Activated CD4-positive, alpha-beta T cell treated with anti-CD3 and anti-CD28 coated beads, Interleukin-2, amount 50 U/mL, for 4 hours (primary cell): ENCODE measurements at places on chromosomes 7 and 10.

- DNase-seq, result no peak
Measured at GRCh38 chr7:35522697-35523096, 172.2 kb downstream of the HERPUD2 start.

GRCh38 chr7:25913598-25914224 is 238.3 kb upstream of the NFE2L3 start:
- no peak for DNase-seq

DNA sequence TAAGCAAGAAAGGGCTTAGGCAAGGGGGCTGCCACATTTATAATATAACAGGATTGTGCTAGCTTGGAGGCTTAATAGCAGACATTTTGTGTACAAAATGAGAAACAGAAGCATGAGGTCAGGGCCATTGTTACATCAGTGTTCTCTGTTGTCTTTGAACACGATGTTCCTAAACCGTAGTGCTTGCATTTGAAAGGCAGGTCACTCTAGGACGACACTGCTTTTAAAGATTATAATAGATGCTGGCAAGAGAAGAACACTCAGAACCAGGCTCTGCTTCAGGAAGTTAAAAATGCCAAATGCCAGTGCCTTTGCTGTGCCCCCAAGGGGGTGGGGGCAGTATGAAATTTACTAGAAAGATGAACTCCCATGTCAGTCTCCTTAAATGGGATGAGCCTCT is 91.1 kb downstream of the SORCS3 start:
- DNase-seq, result no peak

GRCh38 chr7:45044338-45044737 is 44.3 kb downstream of the CCM2 start:
- no peak for DNase-seq

DNA sequence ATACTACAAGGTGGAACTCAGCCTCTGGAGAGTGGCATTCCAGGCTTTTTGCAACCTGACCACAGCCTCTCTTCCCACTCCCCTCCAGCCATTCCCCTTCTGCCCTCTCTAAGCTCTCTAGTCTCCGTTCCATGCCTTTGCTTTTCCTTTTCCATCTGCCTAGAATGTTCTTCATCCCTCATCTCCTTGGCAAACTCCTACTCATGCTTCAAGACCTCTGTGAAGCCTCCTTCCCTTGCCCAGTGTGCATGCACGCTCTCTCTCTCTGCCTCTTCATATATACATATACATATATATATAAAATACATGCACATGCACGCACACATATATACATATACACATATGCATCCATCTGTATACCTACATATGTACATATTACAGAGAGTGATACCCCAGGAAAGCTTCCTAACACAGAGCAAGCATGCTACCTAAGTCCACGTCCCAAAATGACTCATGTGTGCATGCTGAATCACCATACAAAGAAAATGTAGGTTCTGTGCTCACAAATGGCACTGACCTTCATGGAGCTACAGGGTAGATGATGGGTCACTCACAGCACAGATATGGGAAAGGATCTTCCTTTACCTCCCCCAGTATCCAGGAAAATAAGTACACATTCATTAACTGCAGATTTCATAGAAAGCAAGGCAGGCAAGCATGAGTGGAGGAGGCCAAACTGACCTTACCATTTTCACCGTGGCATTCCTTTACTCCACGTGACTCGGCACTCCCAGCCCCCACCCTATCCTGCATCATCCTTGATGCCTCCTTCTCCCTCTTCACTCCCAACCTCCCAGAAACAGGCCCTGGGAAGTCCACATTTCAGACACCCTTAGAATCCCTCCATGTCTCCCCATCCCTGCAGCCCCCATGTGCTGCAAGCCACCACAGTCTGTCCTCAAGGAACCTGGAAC is 238.4 kb upstream of the ZMIZ1 start:
- DNase-seq, result no peak

DNA sequence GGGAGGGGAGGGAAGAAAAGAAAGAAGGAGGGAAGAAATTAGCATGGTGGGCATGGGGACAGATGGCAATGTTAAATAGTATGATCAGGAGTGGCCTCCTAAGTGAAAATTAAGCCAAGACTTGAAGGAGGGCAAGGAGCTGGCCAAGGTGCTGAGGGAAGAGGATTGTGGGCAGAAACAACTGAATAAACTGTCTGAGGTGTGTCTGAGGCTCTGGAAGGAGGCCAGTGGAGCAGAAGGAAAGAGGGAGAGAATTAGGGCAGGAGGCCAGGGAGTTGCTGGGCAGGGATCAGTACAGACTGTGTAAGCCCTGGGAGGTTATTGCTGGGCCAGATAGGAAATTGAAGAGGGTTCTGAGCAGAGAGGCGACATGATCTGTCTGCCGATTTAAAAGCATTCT is 40.6 kb upstream of the VKORC1L1 start:
- no peak for DNase-seq

DNA sequence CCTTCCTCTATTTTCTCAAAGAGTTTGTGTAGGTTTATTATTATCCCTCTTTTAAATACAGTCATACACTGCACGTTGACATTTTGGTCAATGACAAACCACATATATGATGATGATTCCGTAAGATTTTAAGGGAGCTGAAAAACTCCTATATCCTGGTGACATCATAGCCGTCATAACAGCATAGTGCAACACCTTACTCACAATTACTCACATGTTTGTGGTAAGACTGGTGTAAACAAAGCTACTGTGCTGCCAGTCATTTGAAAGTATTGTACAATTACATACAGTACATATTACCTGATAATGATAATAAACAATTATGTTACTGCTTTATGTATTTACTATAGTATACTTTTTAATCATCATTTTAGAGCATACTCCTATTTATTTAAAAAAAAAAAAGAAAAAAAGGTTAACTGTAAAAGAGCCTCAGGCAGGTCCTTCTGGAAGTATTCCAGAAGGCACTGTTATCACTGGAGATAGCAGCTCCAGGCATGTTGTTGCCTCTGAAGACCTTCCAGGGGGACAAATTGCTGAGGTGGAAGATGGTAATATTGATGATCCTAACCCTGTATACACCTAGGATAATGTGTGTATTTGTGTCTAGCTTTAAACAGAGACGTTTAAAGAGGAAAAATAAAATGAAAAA is 123.3 kb upstream of the CDK1 start:
- no peak for DNase-seq

DNA sequence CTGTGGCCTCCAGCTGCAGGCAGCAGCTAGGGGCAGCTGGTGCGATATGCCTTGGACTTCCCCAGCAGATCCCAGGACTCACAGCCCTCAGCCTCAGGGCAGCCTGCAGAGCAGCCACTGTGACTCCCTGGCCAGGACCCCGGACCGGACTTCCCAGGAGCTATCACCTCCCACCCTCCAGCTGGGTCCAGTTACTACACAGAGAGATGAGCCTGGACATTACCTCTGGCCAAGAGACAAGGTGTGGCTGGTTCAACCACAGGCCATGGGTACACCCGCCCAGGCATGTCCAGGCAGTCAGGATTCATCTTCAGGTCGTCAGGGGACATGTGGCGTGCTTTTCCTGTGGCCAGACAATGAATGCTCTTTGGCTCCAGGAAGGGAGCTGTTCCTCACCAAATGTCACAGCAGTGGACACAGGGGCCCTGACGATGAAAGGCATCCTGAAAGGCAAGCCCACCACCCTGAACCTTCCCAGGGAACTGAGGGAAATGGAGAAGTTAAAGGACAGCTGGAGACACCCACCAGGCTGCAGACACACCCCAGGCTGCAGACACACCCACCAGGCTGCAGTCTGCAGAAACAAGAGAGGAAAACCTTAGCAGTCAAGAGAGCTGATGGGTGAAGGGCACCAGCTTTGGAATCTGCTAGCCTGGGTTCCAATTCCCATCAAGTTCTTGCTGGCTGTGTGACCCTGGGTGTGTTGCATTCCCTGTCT is 25.8 kb upstream of the NANOS1 start:
- no peak for DNase-seq

DNA sequence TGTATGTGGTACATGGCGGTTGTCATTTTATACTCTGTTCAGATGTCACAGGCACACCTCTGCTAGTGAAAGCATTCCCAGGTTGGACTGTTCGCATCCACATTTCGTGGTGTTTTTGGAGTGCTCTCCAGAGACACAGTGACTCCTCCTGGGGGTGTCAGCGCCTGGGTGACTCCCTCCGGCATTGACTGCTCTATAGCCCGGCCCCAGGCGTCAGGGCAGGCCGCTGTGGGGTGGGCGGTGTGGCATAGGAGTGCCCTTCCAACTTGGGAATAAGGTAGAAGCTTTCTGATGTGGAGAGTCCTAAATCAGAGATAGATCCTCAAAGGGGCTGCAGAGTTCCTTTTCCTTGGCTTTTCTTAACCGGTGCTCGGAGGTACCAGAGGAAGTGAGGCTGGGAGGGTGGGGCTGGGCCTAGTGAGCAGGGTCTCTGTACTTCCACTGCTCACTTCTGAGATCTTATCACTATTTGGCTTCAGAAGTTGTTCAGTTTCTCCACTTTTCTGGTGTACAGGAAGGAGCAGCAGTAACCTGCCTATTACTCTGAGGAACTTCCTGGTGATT is 32.3 kb downstream of the CCNY start:
- no peak for DNase-seq

DNA sequence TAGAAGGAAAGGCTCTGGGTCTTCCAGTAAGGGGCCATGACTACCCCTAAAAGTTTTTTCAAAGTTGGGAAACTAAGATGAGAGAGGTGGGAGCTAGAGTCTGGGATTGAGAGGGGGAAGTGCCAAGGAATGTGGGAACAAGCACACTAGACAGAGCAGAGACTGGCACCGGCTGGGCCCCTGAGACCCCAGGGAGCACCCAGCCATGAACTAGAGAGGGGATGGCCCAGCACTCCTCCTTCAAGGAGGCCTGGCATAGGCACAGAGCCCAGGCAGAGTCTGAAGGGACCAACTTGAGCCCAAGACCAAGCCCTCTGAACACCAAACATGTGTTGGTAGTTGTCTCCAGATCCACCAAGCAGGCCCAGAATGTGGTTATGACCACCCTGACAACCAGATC is 119.0 kb downstream of the GRID1 start:
- DNase-seq, result no peak

- DNase-seq, result no peak
Measured at GRCh38 chr10:96414303-96414702, 55.5 kb upstream of the OPALIN start.

DNA sequence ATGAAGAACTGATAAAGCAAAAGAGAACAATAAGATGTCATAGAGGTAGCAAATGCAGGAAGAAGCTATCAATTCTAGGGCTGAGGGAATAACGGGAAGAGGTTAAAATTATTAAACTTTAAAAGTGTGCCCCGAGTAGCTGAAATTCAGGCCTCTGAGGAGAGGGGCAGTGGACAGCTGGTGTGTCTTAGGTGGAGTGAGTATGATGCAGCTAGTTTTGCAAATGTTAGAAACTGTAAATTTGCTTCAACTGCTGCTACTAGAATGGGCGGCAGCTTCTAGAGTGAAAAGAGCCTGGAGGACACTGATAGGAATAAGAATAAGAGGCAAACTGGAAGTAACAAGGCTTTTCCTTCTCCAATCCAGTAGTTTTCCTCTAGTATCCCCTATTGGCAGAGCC is 87.3 kb downstream of the SDHAF3 start:
- DNase-seq, result no peak

DNA sequence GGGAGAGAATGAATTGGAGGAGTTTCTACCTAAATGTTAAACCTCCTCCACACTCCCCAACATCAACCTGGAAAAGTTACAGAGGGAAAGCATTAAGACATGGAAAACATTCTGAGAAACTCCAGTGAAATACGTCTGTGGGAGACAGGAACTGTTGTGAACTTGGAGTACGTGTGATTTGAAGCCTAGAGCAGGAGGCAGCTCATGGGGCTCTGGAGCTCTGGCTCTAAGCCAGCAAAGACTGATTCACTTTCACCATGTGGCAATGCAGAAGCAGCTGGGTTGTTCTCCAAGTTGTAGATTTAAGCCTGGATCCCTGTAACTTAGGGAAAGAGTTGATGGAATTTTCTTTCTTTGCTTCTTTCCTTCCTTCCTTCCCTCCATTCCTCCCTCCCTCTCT is 503.2 kb downstream of the NRG3 start:
- DNase-seq, result no peak

GRCh38 chr7:144991041-144991440 is 155.2 kb upstream of the TPK1 start:
- DNase-seq, result no peak

- DNase-seq, result no peak
Measured at GRCh38 chr10:124689911-124690498, 54.2 kb downstream of the FAM53B start.

DNA sequence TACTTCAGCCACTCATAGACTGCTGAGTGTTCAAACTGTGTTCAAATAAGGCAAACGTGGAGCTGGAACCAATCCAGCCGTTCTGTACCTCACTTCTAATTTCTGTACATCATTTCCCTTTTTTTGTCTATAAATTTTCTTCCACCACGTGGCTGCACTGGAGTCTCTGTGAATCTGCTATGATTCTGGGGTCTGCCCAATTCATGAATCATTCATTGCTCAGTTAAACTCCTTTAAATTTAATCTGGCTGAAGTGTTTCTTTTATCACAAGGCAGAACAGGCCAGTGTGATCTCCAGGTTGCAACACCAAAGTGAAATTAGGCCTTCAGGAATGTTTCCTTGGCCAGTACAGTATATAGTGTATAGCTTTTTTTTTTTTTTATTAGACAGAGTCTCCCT is 53.5 kb downstream of the DNAJC12 start:
- no peak for DNase-seq

GRCh38 chr7:37536706-37537105 is 88.0 kb upstream of the ELMO1 start:
- no peak for DNase-seq

DNA sequence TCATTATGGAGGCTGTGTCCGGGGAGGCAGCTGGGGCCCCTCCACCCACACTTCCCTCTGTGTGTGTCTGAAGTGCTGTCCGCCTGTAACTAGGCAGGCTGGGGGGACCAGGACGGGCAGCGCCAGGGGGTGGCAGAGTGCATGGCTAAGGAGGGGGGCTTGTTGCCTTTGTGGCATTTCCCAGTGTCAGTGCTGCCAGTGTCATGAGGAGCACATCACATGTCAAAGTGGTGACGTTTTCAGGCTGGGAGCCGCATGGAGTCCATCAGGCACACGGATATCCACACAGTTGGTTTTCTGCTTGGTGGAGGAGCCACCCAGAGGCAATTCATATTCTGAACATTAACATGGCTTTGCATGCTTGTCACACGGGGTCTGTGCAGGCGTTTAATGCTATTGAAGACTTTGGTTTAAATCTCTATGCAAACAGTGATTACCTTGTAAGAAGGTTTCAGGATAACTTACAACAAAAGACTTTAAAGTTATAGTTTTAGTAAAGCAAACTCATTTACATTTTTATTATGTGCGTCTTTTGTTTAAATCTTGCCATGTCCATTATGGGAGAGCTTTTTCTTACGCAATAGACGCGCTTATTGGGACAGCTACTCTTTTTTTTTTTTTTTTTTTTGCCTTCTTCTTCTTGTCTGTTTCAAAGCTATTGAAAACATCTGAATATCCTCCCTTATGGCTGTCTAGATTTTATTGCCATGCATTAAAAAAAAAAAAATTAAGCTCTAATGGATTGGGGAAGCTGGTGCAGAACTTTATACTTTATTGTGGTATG is 52.9 kb downstream of the C10orf67 start:
- DNase-seq, result no peak

DNA sequence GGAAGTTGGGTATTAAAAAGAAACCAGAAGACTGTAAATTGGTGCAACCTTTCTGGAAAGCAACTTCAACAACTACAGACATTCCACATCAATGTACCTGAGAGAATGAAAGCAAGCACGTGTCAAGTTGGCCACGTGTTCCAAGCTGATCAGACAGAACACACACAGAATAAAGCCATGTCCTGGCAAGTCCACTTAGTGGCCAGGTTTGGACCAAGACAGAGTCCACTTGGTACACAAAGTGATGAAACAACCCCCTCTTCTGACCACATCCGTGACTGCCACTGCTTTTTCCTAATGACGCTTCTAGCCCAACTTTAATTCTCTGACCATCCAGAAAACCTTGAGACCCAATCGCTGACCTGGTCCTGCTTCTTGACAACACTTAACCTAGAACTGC is 109.4 kb downstream of the ABLIM1 start:
- DNase-seq, result no peak
